ENCODE measurements at places on chromosomes 12 and 14.

DNA sequence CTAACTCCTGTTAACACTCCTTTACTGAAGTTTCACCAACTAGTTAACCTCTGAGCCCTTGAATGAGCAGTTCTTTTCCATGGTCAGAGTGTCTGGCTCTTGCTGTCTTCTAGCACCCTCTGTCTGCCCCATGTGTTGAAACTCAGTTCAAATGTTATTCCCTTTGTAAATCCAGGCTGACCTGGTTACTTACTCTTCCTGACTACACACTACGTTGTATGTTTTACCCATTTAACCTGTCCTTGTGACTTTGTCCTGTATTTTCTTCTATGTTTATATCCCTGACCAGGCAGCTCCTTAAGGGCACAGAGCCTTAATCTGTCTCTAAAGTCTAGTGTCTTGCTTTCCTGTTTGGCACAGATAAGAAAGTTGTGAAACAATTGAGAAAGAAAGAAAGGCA is 389.0 kb upstream of the RPL10L start:
- DNase-seq: no peak

GRCh38 chr14:52873694-52874093 is 77.2 kb downstream of the FERMT2 start:
- DNase-seq: no peak

DNA sequence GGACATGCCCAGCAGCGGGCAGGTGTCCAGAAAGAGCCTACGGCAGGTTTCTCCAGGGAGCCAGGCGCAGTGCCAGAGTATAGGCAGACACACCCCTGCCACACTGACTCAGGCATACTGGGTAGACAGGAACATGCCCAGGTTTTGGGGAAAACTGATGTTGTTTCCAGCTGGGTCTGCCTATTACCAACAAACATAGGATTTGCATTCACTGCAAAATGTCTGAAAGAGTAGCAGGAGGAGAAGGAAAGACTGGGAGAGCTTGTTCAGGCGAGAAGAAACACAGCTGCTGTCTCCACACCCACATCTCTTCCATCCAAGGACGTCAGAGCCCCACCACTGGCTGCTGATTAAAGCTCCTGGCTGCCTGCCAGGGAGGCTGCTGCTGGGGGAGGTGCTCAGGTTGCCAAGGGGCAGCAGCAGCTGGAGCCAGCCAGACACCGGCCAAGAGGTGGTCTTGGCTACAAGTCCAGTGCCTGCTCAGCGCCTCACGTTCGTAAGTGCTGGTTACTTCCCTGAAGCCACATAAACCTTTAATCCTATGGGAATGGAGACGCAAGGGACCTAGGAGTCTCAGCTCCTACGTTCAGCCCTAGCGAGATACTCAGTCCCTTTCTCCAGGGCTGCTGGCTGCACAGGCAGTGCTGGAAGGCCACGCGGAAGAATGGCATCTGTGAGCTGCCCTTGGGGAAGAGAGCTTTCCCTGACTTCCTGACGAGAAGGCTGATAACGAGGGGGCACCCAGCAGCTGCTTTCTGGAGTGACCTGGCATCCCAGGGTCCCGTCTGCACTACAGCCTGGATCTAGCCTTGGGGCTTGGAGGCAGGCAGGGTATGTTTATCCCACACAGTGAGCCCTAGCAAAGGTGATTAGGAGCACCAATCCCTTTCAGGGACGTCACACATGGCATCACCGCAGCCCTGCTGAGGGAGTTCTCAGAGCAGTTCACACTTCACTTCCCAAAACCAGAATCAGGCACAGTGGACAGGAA is 58.1 kb downstream of the PLEKHG3 start:
- DNase-seq: peak; percentile 43

DNA sequence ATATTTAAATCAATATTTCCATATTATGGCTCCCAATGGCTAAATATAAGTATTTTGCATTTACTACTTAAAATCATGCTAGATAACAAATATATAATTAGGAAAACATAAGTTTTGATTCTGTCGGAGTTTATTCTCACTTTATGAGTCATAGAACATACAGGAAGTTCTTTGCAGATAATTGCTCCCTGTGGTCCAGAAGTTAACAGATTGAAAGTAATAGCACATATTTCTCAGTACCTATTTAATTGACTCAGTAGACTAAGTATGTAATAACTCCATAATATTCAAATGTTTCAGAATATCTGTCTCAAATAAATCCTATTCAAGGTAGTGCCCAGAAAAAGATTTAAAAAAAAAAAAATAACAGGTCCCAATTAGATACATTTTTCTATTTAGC is 806.0 kb upstream of the ATXN7L3B start:
- no peak for DNase-seq

DNA sequence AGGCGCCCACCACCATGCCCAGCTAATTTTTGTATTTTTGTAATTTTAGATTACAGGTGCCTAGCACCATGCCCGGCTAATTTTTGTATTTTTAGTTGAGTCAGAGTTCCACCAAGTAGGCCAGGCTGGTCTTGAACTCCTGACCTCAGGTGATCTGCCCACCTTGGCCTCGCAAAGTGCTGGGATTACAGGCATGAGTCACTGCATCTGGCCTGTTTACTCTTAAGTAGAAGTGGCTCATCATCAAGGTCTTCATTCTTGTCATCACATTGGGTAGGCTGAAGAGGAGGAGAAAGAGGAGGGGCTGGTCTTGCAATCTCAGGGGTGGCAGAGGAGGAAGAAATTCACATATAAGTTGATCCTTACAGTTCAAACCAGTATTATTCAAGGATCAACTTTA is 152.4 kb upstream of the ATP2B1 start:
- no peak for DNase-seq

DNA sequence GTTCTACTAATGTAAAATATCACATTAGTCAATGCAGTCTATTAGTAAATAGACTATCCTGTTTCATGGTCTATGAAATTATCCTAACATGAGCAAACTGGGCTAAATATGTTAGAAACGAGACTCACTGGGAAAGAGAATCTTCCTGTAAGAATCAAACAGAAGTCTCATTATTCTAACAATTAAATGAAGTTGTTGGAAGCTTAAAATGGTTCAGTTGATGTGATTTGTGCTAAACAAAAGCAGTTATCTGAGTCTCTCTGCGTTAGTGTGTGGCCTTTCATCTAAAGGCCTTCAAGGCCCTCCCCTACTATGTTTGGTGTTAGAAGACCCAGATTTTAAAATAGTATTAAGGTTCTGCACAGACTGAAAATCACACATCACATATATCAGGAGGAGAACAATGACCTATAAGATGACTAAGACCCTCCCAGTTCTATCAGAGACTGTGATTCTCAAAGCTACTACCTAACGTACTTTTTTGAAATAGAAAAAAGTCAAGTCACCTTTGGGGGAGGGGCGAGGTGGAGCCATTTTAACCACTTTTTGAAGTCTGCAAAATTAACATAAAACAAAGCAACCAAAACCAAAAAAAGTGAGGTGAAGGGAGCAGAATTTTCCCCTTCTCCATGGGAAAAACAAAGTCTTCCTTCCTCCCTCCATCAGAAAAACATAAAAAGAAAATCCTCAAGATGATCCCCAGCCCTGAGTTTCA is 82.3 kb downstream of the DENND5B start:
- DNase-seq: no peak

DNA sequence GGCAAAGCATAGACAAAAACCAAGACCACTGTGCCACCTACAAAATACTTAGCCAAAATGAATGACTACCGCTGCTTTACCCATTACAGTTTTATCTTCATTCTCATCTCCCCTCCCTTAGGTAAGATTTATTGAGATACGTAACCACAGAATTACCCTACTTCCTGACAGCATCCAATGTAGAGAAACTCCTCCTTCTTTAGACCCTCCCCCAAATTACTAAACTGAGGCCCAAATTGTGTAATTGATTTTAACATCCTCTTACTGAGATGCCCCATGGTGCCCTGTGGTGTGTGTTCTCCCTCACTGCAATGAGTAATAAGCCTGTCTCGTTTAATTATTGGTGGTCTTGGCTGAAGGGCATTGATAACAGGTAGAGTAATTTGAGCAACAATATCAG is 19.1 kb downstream of the VRK1 start:
- DNase-seq: no peak

DNA sequence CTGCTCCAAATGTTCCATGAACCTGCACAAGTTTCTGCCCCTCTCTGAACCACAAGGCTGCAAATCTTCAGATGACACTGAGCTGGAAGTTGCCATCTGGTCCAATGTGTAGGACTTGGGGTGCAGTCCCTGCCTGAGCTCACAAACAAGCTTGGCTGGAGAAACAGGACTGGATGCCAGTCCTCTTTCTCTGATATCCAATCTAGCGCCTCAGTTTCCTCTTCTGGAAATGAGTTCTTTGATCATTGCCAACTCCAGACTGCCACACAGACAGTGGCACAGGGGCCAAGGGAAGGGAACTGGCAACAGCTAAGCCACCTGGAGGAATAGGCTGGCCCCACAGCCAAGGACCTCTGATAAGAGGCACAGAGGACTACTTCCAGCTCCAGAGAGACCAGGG is 15.5 kb downstream of the CMKLR1 start:
- no peak for DNase-seq

- no peak for DNase-seq
Measured at GRCh38 chr12:3644104-3644503, 108.8 kb downstream of the CRACR2A start.

DNA sequence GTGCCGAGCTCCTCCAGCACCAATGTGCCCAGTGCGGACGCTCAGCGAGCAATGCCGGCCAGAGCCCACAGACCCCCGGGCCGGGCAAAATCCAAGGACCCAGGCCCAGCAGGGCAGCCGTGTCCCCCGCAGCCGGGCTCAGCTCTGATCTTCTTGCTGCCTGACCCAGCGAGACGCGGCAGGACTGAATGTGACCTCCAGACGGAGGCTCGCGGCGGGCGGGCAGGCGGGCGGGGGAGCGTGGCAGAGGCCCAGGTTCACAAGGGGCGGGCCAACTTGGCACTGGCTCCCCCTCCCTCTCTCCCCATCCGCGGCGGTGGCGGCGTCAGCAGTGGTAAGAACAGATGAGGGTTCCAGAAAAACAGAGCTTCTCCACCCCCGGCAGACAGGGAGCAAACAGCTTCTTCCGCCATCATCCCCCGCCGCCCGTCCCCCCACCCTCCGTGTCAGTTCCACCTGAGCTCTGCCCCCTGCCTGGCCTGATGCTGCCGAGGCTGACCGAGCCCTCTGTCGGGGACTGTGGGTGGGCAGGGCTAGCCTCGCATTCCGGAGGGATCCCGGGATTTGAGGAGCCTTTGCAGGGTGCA is 94.3 kb downstream of the RFLNA start:
- DNase-seq: no peak

- no peak for DNase-seq
Measured at GRCh38 chr12:42261708-42262107, 23.7 kb upstream of the YAF2 start.

- DNase-seq: no peak
Measured at GRCh38 chr14:69614592-69614991, 3.2 kb downstream of the SUSD6 start.

DNA sequence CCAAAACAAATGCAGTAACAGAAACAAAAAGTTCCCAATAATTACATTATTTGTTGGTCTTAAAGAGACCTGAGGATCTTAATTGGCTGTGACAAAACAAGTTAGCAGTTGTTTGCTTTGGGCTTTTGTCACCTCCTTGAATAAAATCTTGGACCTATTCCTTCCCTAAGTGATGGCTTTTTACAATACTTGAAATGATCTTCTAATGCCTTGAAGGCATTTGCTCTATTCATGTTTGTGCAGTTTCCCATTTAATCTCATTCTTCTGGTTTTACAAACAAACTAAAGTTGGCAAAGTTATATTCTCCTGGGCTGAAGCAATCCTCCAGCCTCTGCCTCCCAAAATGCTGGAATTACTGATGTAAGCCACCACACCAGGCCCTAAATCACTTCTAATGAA is 98.8 kb downstream of the OSBPL8 start:
- DNase-seq: no peak

- peak; percentile 69 for DNase-seq
Measured at GRCh38 chr14:32457213-32457920, 128.3 kb downstream of the AKAP6 start.

DNA sequence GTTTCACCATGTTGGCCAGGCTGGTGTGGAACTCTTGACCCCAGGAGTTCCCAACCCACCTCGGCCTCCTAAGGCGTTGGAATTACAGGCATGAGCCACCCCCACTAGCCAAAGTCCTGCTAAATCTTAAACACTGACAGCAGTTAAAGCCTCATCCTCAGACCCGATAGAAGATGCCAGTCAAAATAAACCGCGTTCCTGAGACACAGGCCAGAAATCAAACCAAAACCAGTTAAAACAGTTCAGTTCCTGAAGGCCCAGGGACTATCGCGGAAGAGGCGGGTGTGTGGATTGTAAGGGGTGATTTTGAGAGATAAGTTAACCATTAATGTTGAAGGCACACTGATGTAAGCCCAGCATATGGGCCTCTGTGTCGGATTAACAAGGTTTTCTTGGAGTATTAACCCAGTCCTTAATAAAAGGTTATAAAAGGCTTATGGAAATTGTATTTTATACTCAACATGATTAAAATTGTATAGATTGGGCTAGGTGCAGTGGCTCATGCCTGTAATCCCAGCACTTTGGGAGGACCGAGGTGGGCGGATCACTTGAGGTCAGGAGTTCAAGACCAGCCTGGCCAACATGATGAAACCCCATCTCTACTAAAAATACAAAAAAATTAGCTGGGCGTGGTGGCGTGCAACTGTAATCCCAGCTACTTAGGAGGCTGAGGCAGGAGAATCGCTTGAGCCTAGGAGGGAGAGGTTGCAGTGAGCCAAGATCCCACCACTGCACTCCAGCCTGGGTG is 18.7 kb upstream of the CDCA4 start:
- no peak for DNase-seq

DNA sequence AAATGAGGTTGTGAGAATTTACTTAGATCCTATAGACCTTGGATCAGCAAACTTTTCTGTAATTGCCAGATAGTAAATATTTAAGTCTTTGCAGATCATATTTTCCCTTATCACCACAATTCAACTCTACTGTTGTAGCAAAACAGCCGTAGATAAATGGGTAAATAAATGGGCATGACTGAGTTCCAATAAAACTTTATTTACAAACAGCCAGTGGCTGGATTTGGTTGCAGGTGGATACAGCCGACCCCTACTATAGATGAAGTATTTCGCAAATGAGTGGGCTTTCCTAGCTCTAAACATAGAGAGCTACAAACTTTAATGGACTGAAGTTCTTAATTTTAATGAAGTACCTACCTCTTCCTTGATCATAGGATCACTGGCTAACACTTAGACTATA is 100.7 kb downstream of the GPATCH2L start:
- no peak for DNase-seq

DNA sequence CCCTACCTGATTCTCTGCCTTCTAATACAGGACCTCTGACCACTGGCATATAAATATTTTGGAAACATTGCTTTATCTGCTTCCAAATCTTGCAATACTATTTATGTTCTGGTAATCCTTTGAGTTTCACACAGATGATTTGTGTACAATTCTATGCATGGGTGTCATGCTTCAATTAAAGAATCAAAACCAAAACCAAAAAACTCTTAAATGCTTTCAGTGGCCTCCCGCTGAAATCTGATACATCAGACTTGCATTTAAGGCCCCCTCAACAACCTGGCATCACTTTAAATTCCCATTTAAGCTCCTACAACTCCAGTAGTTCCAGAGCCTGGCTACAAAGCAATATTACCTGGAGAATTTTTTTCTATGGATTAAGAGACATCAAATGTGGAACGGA is 221.7 kb upstream of the NAV3 start:
- DNase-seq: no peak

GRCh38 chr14:73457041-73457923 is 1.1 kb downstream of the NUMB start:
- DNase-seq: no peak

GRCh38 chr14:90697577-90698206 is 118.5 kb downstream of the TTC7B start:
- DNase-seq: peak; percentile 12
